Left hindlimb (tissue), 1 donor: ENCODE measurements at places on chromosomes 11 and 22.

DNA sequence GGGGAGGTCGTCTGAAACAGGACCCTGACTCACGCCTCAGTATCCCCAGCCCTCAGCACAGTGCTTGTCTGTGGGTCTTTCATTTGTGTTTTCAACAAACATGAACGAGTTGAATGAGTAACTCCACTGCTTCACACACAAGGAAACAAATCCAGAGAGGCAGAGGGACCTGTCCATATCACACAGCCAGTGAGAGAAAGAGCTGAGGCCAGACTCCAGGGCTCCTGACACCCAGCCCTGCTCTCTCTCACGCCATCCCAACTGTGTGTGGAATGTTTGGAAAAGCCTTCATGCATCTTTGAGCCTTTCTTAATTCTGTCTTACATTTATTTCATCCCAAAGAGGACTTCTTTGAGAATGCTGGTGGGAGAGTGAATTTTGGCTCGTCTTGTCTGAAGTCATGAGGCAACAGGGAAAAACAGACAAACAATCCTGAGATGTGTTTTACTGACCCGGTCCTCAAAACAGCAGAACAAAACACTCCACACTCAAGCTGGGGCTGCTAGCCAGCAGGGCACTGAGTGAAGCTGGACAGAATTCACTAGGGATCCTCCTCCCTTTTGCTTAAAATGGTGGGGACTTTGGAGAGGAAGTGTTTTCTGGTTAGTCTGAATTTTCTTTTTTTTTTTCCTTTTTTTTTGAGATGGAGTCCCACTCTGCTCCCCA is 19.7 kb upstream of the ALG8 start:
- DNase-seq: no peak

DNA sequence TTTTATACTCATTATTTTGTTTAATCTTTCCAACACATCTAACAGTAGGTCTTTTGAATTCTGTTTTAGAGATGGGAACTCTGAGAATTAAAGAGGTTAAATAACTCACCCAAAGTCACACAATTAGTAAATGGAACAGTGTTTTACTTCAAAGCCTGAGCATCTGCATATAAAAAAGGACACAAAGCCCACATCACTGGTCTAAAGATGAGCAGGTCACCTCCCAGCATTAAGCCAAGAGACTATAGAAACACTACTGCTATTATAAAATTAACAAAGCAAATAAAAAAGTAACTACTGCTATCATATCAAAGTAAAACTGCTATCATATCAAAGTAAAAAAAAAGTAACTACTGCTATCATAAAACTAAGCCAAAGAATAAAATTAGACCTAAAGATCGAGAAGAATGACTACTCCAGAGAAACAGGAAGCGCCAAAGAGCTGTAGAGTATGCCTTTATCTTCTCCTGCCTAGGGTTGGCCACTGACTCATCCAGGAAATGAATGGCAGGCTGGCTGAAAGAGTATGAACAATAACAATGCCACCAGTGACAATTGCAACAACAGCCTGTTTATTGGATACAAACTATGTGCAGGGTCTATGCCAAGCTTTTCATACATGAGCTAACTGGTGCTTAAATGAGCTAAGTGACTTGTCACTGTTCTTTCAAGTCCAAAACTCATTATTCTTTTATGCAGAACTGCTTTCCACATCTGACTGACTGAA is 1153.0 kb upstream of the TENM4 start:
- DNase-seq: no peak

GRCh38 chr11:107573438-107573837 is 7.9 kb upstream of the ALKBH8 start:
- DNase-seq: no peak

DNA sequence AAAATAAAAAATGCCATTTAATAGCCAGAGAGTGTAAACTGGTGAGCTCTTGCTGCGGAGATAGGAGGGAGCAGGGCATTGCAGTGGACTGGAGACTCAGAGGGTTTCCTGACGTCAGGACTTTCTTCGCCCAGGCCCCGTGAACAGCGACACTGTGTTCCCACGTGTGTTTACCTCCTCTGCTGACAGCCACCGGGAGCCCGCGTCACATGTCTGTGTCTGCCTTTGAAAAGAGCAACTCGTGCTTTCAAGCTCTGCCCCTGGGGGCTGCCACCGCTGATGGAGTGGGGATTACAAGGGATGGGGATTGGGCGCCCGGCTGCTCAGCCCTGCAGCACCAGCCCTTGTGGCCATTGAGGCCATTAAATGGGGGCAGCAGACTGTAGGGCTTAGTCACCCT is 3.3 kb downstream of the TANGO2 start:
- no peak for DNase-seq

DNA sequence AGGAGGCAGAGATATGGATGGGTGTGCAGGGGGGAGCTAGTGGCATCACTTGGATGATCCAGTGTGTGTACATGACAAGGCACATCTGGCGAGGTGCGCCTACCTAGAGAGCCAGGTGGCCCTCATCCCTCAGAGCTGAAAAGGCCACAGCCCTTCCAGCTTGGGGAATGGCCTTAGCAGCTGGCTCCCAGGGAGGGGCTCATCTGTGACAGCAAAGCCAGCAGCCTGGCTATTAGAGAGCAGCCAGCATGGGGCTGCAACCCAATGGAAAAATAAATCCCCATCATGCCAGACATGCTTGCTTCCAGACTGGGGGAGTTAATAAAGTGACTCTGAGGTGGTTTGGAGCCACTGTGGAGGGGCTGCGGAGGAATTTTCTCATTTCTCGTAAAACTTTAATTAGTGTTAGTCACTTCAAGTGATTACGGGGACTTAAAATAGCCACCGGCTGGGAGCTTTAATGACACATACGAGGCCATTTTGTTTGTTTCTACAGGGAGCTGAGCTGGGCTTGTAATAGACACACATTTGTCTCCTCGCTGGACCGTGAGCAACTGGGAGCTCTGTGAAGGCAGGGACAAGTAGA is 111.2 kb upstream of the ALX4 start:
- DNase-seq: no peak

GRCh38 chr22:31734512-31734911 is 15.4 kb downstream of the PRR14L start:
- DNase-seq: no peak

DNA sequence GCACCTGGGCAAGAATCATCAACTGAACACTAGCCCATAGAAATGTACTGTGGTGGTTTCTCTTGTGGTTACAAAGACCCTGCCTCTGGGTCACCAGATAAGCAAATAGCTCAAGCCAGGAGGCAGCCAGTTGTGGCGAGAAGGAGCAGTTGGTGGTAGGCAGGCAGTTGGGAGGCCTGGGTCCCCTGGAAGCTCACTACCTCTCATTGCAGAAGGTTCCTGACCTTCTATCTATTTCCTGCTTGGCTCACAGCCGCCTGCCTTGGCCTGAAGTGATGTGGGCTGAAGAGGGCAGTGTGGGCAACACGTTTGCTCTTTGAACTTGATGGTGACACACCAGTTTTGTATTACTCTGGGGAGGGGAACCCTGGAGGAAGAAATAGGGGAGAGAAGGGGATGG is 34.7 kb downstream of the NECTIN1 start:
- DNase-seq: no peak

DNA sequence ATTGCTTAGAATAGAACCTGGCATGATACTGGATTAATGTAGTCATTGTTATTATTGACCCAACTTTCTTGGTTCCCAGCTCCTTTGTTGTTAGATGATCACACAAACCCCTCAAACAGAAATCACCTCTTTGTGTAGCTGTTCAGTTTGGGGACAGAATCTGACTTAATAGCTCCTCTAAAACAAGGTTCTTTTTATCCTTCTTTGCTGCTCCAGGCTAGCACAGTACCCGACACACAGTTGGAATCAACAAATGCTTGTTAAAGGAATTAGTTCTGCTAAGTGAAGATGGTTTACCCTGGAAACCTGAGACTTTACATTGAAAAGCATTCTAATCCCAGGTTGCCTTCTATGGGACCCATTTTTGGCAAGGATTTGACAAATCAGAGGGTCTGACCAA is 43.9 kb downstream of the GAB2 start:
- no peak for DNase-seq

DNA sequence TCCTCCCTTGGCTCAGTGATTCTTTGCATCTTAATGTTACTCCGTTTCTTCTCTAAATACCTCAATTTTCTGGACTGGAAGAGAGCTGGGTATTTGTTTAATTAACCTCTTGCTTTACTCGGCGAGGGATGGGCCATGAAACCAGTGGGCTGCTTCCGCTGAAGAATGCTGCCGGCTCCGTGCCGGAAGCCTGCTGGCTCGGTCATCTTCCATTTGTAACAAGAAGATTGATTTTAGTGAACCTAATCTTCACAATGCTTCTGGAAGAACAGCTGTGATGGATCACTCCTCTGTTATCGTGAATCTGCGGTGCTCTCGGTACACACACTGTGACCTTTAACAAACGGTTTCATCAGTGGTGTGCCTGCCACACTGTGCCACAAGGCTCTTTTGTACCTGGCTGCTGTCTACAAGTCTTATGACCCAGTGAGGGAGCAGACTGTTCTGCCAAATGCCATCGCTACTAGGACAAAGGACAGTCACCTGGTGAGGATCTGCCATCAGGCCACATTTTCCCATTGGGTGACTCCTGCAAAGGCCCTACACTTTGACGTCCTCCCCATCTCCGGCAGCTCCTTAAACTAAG is 25.3 kb upstream of the PARVB start:
- DNase-seq: no peak

DNA sequence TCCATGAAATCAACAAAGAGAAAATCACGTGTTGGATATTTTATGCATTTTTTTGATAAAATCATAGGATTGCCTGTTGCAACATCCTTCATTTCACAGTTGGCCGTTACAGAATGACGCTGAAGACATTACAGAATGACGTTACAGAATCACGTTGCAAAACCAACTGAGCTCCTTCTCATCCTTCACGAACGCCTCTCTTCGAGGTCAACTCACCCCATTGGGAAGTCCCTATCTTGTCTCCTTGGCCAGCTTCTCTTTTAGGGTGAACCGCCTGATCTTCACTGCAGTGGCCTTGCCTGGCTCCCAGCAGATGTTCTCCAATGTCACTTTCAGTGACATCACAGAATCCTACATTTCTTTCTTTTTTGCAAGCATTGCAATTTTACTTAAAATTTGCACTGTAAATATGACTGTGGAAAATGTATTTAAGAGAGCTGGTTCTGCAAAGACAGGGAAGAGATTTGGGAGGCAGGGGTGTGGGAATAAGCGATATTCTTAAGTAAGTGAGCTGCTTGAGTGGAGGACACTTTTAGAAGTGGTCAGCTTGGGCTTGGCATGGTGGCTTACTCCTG is 5.1 kb downstream of the KRTAP5-7 start:
- no peak for DNase-seq

DNA sequence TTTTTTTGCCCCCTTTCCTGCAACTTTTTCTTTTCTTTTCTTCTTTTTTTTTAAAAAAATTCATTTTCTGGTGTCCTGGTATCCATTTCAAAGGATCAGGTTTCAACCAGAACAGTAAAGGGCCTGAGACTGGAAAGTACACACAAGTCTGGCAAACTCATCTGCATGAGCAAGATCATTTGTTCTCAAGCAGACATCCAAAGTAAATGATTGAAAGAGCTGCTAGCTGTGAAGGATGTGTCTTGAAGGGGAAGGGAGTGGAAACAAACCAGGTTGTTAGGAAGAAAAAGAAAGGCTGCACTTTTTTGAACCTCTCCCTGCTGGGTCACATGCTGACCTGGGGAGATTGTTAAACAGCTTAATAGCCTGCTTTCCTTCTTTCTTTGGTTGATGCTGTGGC is 5.3 kb downstream of the YAP1 start:
- no peak for DNase-seq

- no peak for DNase-seq
Measured at GRCh38 chr11:128574576-128575011, 12.8 kb downstream of the ETS1 start.

GRCh38 chr11:116990061-116990473 is 108.2 kb downstream of the SIK3 start:
- peak; percentile 52 for DNase-seq

DNA sequence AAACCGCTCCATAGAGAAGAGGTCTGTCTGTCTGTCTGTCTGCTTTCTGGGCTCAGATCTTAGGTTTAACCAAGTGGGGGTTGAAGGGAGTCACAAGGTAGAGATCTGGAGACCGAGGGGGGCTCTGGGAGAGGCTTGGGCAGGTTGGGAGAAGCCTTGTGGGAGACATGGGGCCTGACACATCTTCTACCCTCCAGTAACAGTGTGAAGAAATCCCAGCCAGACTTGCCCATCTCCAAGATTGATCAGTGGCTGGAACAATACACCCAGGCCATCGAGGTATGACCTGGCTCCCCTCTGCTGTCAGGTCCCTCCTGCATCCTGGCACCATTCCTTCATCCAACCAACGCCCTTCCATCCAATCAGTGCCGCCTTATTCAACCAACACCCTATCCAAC is 7.4 kb downstream of the PRR33 start:
- no peak for DNase-seq
